ENCODE measurements at places on chromosomes 11 and 22. TPM values are rescaled to one million over a fixed set of nuclear protein-coding genes. Genes with fewer than 3 reads are reported as not detected.

The ZNF143 gene
- 22.6 TPM for total RNA-seq

DNA sequence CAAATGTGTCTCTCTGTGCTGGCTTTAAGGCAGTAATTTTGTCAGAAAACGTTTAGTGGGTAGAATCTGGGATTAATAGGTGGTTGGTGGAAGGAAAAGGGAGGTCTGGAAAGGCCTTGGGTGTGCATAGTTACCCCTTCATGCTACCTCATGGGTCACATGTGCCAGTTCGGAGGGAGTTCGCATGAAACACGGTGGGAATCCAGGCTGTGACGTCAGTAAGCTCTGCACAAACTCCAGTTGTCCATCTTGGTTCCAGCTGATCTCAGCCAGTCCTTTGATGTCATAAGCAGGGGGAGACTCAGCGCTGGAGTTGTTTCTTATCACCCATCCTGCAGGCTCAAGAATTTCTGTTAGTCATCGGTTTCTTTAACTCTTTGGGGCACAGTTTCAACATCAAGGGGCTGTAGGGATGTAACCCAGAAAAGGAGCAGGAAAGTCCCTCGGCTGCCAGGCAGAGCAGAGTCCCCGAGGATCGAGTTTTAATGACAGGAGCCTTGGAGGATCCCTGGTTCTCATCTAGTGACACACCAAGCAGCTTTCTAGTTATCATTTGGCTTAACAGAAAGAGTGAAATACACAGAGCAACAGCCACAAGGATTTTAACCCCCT, 28.9 kb downstream of the MOV10L1 start:
- DNase-seq = no peak

The DCHS1 gene
- 9.2 TPM for total RNA-seq

The USP28 gene
- total RNA-seq = 139 TPM

GRCh38 chr11:119520400-119520799, 97.4 kb upstream of the THY1 start:
- no peak for DNase-seq

The MRGPRX4 gene
- not detected for total RNA-seq

The TEX54 gene
- not detected for total RNA-seq

DNA sequence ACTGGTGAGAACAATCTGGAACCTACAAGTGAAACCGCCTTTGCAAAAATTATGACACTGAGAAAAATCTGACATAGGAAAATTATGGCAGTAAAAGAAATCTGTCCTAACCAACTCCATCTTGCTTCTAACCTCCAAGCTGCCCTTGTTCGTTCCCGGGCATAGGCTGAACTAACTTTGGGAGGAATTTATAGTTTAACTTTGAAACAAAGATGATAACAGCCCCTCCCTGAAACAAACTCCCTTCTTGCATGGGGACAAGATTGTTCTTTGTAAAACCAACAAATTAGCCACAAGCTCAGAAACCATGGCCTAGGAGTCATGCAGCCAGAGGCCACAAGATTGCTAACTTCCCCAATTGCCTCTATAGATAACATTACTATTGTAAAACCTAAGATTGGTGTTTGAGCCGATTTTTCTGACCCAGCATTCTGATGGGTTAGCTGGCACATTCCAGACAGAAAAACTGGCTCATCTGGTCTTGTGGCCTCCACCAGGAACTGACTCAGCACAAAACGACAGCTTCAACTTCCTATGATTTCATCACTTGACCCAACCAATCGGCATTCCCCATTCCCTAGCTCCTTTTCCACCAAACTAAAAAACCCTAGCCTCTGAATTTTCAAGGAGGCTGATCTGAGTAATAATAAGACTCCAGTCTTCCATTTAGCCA, 3.6 kb upstream of the CCDC81 start:
- no peak for DNase-seq

- no peak for DNase-seq
Measured at GRCh38 chr11:69301455-69302401, 7.8 kb downstream of the MYEOV start.
